Stimulated activated CD4-positive, alpha-beta T cell treated with anti-CD3 and anti-CD28 coated beads, Interleukin-1b, Interleukin-23, amount 100 ng/mL, for 1 hour (primary cell): ENCODE measurements at places on chromosomes 1 and 21.

DNA sequence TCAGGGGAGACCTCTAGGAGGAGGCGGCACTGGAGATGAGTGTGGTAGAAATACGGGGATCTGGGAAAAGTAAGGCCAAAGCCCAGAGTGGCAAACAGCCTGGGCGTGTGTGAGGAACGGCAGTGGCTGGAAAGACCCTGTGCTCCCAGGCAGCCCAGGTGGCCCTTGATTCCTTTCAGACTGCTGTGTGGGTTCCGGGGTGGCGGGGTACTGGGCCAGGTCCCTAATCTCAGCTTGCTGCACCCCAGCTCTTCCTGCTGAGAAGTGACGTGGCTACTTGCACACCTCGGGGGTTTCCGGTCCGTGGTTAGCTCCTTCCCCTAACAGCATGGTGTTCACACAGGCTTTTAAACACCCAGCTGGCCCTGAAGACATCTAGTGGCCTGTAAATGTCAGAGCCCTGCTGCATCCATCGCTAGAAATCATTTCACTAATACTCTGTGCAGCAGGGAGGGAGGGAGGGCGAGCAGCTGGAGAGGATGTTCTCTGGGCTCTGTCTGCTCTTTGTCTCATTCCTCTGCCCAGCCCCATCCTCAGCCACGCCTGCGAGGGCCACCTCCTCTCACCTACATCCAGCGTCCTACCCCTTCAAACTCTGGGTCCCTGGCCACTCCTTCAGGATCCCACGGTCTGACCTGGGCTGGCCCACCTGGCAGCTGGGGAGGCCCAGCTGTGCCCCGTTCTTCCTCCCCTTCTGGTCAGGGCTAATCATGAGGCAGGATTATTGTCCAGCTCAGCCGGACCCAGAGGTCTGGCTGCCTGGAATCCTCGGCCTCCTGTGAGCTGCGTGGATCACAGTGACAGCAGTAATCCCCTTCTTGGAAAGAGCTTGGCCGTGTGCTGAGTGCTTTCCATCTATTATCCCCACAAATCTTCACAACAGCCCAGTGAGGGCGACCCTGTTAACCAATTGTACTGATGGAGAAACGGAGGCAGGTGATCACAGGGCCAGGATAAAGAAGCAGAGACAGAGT is 7.2 kb downstream of the ZDHHC18 start:
- DNase-seq: peak; percentile 58

DNA sequence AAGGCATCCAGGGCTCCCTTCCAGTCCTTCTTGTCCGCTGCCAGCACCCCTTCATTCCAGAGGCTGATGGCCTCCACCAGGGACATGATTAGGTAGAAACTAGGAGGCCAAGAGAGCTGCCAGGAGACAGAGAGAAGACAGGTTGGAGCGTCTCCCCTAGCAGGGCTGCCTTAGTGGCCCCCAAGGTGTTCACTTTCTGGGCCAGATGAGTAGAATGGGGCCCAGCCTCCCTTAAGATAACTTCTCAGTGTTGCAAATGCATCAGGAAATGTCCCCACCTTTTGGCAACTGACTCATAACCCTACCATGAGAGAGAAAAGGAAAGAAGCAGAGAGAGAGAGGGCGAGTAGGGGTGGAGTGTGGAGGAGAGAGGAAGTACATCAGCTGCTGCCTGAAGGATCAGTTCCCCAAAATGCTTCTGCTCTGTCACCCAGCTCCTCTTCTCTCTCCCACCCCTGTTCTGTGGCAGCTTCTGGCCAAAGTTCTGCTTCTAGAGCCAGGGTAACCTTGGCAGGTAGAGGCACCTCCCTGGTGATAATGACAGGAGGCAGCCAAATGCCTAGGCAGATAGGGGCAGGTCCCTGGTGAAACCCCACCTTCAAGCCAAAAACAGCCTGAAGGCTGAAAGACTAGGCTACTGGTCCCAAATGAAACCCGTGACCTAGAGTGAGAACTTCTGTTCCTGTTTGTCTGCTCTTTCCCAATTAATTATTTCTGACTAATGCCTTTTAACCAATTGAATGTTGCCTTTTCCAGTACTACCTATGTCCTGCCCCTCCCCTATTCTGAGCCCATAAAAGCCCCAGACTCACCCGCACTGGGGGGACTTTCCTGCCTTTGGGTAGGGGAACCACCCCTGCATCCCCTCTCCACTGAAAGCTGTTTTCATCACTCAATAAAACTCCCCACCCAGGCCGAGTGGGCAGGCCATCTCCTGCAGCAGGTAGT is at the start of gene NCF2:
TSS of gene NCF2 (minus strand) at position 216 of the 948 bp plus-strand sequence. CDS start at position 86, 130 bp downstream.
- DNase-seq: no peak

- no peak for DNase-seq
These were observed 146.0 kb downstream of the MAGI3 start for GRCh38 chr1:113536182-113536780.

GRCh38 chr21:34364921-34365320 is 1.1 kb downstream of the KCNE2 start:
- no peak for DNase-seq

DNA sequence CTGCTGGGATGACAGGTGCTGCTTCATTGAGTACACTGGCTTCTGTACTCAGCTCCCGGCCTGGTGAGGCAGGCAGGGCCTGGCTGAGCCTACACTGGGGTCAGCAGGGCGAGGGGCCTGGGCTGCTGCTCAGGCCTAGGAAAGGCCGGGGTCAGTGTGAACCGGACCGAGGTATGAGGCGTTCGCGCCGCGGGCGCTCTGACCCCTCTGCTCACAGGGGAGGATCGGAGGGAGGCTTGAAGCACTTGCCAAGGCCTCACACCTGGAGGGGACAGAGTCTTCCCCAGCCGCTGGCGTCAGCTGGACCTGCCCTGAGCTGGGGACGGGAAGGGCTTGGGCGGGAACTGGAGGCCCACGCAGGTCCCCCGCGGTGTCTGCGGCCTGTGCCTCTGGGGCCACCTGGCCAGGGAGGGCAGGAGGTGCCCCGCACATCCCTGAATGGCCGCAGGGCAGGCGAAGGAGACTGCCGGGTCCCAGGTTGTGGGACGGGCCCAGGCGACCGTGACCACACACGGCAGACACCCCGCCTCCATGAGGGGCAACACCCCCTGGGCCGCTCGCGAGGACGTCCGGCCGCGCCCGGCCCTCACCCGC is 466 bp downstream of the PEX10 start:
- no peak for DNase-seq

DNA sequence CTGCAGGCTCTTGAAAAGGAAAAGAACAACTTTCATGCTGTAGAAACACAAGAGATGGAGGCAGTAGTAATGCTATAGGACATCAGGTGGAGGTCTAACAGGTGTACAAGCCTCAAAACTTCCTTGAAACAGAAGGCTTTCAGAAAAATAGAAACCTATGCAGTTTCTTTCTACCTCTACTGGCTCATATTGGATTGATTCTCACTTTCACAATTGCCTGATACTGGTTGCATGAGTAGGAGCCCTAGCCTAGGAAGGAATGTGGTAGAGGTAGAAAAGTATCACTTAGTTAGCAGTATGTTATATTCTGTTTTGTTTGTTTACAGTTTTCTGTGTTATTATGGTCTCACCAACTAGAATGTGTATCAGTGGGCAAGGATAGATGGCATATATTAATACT is 175.4 kb upstream of the GORAB start:
- DNase-seq: no peak

DNA sequence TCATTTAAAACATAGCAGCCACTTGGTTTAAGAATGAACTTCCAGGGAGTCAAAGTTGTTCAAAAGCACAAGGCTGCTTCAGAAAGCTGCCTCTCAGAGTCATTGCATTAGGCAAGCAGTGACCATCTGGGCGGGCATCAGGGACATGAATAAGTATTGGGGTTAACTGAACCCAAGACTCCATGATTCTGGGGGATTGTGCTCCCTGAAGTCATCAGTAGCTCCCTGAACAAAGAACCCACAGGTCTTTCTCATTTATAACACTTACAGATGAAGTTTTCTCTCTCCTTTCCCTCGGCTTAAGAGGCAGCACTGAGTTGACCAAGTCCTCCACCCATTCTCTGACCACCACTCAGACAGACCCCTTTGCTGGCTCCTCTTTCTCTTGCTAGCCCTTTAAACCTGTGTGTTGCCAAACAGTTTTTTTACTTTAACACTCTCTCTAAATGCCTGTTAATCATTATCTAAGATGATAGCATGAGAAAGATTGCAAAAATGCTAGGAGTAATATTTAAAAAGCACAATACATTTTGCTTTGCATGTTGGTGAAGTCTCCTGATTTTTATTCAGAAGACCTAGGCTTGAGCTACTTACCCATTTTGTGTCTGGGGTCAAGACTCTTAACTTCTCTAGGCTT is 77.0 kb upstream of the ARHGAP29 start:
- DNase-seq: no peak

DNA sequence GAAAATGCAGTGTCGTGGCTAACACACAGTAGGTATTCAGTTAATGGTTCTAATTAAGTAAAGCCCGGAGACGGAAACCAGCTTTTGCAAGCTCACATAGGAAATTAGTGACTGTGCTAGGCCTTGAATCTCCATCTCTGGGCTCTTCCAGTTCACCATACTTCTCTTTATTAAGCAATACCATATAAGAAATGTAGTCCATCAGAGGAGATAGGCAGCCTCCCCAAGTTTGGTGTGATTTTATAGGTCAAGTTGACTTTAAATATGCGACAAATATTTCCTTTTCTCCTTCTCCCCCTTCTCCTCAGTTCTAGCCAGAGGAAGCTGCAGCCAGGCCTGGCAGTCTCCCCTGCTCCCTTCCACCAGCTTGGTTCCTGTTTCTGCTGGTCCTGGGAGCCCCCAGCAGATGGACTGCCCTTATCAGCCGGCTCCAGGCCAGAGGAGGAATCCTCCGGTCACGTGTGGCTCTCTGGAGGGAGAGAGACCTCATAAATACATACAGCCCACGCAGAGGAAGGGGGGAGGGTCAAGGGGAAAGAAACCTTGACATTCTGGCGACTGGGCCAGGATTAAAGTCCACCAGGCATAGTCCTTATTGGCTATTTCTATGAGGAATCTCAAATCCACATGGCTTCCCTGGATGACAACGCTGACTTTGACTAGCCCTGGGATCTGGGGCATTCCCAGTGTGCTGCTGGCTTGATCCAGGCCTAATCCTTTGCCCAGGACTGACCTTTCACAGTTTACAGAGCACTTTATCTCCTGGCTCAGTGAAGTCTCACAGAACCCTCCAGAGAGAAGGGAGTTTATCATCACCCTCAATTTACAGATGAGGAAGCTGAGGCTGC is 115.1 kb upstream of the JUN start:
- no peak for DNase-seq

DNA sequence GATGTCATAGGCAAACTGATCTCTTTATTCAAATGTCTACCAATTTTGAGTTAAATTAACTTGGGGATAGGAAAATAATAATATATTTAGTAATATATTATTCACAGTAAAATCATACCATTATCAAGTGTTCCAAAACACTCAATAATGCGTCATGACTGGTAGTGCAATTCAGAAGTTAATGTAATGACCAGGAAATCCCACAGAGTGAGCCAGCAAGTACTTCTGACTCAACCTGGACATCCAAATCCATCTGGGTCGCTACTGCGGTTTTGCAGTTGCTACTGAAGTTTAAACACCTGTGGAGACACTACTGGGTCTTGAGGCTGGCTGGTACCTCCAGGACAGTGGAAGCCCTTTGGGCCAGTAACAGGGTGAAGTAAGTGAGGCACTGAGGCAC is 44.8 kb downstream of the DPYD start:
- DNase-seq: no peak

- no peak for DNase-seq
These were observed 204 bp downstream of the CIART start for GRCh38 chr1:150282558-150282958.

GRCh38 chr21:34989337-34990151 is 59.6 kb downstream of the RUNX1 start:
- DNase-seq: no peak

DNA sequence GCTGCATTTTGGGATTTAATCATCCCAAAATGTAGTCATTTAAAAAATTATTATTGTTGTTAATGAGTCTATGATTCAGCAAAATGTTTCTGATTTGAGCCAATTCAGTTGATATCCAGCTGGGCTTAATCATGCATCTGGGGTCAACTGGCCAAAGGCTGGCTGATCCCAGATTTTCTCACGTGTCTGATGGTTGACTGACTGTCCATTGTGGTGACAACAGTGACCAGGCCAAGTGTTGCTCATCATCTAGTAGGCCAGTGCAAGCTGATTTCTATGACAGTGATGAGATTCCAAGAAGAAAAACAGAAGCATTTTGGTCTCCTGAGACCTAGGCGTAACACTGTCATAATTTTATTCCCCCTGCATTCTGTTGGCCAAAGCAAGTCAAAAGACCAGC is 80.1 kb upstream of the ZC3H11B start:
- no peak for DNase-seq

DNA sequence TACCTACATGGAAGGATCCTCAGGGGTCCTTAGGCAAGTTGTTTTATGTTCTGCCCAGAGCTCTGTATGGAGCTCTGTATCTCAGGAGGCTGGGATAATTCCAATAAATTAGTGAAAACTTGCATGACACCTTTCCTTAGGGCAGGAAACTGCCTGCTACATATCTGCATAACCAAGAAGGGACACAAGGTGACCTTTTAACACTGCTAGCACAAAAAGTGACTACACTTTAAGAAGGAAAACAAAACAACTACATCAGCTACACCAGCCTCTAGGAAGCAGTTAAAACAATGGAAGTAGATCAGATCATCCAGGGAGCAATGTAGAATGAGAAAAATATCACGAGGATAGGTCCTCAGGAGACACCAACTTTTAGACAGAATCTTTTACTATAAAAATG is 93.9 kb downstream of the TNFSF18 start:
- no peak for DNase-seq

GRCh38 chr1:164647211-164647610 is 88.2 kb downstream of the PBX1 start:
- no peak for DNase-seq

- DNase-seq: no peak
These were observed 216.0 kb downstream of the S1PR1 start for GRCh38 chr1:101452825-101453224.

GRCh38 chr1:233635765-233636502 is 22.0 kb downstream of the KCNK1 start:
- no peak for DNase-seq

DNA sequence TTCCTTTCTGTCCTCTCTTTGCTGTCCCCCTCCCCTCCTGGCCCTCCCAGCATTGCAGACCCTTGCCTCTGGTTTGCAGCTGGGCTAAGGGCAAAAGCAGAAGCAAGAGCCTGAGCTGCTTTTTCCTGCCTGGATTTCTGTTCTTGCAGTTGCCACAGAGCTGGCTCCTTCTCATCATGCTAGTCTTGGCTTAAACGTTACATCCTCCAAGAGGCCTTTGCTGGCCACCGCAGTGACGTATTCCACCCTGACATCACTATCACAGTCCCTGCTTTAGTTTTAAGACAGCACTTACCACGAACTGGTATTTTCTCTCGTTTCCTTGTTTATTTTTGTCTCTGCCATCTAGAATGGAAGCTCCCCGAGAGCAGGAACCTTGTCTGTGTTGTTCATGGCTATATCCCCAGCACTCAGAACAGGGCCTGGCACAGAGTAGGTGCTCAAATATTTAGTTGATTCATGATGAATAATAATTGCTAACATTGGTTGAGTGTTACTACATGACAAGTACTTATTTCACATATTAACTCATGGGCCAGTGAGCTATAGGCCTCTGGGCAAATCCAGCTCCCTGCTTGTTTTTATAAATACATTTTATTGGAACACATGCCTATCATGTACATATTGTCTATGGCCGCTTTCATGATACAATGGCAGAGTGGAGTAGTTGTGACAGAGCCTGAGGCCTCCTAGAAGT is 13.2 kb upstream of the CSF1 start:
- DNase-seq: no peak
